ENCODE measurements at places on chromosomes 16 and 17. TPM values are rescaled to one million over a fixed set of nuclear protein-coding genes. Genes with fewer than 3 reads are reported as not detected.

SMIM36 gene
- total RNA-seq, result not detected

DGKE gene
- total RNA-seq, result 24.6 TPM

SLC6A4 gene
- 0.12 TPM for total RNA-seq

KRTAP9-8 gene
- total RNA-seq, result not detected

SRRM2 gene
- total RNA-seq, result 565 TPM

LGALS9B gene
- total RNA-seq, result 0.84 TPM

CACNA1H gene
- total RNA-seq, result 3.6 TPM

TEX14 gene
- total RNA-seq, result 0.27 TPM

OTOA gene
- total RNA-seq, result 0.17 TPM

EFTUD2 gene
- 133 TPM for total RNA-seq

RNF222 gene
- total RNA-seq, result 0.12 TPM

SEPTIN12 gene
- not detected for total RNA-seq
